Fibroblast of villous mesenchyme (primary cell): ENCODE measurements at places on chromosomes 7 and 10.

GRCh38 chr7:50953820-50954219 lies 171.1 kb upstream of the GRB10 start:
- DNase-seq: peak; percentile 10

GRCh38 chr10:130905921-130906320 lies 405.6 kb downstream of the TCERG1L start:
- DNase-seq: no peak

- peak; percentile 32 for DNase-seq
These were observed 18.1 kb upstream of the LIPK start for GRCh38 chr10:88687853-88688467.

GRCh38 chr7:30175180-30175579 lies 40.4 kb downstream of the MTURN start:
- peak; percentile 19 for DNase-seq

- DNase-seq: peak; percentile 3
These were observed 12.2 kb downstream of the TRPV6 start for GRCh38 chr7:142873281-142873784.

DNA sequence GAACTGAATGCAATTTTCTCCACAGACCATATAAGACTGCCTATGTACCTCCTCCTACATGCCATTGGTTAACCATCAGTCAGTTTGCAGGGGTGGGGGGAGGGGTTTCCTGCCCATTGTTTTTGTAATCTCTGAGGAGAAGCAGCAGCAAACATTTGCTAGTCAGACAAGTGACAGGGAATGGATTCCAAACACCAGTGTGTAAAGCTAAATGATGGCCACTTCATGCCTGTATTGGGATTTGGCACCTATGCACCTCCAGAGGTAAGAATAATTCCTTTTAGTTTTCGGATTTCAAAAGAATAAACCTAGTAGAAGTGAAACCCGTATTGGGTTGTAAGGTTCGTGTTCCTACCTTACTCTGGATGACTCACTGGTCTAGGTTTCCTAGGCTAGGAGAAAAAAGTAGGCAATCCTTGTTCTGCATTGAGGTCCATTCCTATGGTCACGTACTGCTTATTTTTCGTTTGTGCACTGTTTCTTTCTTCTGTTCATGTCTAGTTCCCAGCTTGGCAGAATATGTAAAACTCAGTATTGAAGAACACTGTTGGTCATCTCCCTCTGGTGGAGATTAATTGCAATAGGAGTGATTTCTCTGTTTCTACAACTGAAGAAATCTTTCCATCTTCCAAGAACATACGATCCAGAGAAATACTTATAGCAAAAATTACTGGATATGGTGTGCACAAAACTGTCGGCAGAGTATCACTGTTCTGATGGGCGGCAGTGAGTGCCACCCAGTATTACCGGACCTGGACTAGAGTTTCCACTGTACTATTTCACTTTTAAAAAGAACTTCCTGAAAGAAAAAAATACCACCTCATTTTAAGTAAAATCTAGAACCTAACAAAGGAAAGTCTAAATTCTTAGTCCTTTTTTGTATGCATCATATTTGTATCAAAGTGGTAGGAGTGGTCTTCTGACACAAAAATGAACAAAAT lies at the start of gene AKR1C3:
TSS of gene AKR1C3 (plus strand) at position 150 of the 941 bp plus-strand sequence. CDS start at position 181, 31 bp downstream.
- peak; percentile 73 for DNase-seq

DNA sequence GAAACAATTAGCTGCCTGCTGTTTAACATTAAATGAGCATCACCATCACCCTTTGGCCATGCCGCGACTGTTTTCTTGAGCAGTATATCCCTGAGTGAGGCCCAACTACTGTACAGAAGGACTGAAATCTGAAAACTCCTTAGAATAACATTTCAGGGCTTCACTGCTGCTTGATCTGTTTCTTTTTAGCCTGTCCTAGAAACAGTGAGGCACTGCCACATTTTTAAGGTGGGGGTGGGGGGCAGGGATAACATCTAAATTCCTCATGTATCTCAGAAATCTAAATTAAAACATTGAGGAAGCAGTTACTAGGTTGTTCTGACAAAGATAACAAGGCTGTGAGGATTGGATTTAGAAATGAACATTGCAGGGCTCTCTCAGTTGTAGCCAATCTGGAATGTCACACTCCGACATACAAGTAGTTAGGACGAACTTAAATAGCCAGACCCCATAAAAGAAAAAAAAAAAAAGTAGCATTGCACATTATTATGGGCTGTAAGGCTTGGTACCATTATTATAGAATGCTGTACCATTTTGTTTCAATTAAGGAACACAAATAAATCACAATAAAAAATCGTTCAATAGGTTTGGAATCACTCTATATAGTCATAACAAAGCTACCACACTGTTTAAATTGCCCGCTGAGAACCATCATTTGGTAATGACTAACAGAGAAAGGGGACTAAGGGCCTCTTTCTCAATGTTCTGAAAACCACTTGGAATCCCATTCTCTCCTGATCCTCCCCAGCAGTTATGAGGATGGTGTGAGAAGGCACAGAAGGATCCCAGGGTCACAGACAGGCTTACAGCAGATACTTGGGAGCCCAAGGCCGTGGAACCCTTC lies 256.1 kb downstream of the INHBA start:
- no peak for DNase-seq

- no peak for DNase-seq
These were observed 14.1 kb upstream of the TAS2R41 start for GRCh38 chr7:143463556-143463955.
